NCI-H526 treated with DMSO at 0.1 percent for 48 hours (cell line): ENCODE measurements at places on chromosomes 3 and 15.

DNA sequence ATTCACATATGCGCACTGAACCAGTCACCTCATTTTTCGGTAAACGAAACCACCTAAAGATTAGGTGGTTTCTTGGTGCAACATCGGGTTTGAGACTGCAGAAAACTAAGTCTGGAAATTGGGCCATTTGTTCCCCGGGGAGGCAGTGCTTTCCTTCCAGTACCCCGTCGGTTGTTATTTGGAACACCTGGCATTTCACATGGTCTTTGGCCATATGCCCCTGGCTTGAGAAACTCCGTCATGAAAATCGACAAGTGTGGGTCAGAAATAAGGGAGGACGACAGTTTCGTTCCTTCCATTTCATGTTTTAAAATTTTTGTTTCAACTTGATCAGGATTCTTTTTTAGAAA is 544 bp upstream of the GATM start:
- no peak for DNase-seq

DNA sequence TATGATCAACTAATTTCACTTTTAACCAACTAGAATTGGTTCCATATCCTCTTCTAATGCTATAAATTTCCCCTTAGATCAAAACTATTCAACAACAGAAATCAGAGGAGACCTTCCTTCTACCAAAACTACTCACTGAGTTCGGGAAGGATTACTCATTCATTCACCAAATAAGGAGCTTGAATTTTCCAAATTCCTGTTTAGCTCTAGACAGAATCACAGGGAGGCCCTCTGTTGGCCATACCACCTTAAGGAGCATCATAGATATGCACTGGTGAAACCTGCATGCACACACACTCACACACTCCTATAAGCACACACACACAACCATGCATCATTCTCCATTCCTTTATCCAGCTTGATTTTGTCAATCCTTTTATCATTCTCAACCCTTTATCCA is 49.0 kb downstream of the SUCLG2 start:
- no peak for DNase-seq

GRCh38 chr15:89662893-89663626 is 7.8 kb upstream of the KIF7 start:
- no peak for DNase-seq

- DNase-seq = no peak
Observed at GRCh38 chr3:194139814-194140391, 4.0 kb downstream of the HES1 start.

DNA sequence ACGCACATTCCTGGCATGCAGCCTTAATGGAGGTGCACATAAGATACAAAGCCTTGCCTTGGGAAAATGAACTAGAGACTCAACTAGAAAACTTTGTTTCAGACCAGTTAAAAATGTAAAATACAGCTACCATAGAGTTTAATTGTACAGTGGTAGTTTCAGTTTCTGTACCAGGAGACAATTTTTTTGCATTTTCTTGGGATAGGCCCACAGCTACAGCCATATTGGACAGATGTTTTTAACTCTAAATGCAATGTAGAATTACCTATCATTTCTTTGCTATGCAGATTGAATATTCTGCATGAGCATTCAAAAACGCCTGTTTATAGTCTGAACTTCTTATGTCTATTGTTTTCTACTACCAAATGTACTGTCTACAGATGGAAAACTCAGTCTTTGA is 20.3 kb downstream of the DAZL start:
- no peak for DNase-seq

DNA sequence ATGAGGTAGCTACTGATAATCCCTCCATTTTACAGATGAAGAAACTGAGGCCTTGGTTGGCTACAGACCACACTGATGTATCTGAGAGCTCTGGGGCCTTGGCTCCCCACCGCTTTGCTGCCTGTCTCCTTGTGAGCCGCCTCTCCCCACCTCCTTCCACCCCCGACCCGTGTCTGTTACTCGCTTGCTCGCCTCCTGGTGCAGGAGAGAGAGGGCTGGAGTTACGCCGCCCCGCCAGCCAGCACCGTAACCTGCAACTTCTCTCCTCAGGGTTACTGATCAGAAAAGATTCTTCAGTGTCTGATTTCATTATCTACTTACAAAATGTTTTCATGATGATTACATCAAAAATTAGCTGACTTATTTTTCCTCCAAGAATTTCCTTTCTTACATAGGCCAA is 34.1 kb downstream of the TM2D3 start:
- DNase-seq = no peak

DNA sequence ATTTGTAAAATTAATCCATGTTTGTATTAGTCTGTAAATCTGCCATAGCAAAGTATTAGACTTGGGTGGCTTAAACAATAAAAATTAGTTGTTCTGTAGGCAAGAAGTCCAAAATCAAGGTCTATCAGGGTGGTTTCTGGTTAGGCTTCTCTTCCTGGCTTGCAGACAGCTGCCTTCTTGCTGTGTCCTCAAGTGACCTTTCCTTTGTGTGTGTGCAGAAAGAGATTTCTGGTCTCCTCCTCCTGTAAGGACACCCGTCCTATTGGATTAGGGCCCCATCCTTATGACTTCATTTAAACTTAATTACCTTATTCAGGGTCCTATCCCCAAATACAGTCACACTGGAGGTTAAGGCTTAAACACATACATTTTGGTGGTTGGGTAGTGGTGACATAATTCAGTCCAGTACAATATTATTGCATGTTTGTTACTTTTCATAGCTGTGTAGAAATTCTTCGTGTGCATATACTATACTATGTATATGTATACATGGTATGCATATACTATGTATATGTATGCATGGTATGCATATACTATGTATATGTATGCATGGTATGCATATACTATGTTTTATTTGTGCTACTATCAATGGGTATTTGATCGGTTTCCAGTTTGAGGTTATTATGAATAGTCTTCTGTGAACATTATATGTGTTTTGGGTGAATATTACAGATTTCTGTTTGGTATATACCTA is 57.9 kb upstream of the RNU6-1 start:
- DNase-seq = no peak

DNA sequence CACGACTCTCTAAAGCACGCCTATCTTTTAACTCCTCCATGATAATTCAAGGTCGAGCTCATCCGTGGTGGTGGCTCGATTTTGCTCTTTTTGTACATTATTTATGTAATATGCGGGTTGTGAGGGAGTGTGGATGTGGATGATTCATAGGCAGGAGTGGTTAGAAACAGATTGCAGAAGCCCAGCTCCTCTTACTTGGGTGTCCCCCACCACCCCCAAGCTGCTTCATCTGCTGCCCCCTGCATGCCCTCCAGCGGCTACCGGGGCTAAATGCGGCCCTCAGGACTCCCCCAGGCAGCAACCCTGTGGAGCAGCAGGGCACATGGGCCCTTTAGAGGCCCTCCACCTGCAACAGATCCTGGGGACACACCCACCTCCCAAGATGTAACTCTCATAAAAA is 111.5 kb upstream of the SELENOK start:
- DNase-seq = no peak
